NCI-H2029 (cell line): ENCODE measurements at places on chromosomes 6 and 20.

DNA sequence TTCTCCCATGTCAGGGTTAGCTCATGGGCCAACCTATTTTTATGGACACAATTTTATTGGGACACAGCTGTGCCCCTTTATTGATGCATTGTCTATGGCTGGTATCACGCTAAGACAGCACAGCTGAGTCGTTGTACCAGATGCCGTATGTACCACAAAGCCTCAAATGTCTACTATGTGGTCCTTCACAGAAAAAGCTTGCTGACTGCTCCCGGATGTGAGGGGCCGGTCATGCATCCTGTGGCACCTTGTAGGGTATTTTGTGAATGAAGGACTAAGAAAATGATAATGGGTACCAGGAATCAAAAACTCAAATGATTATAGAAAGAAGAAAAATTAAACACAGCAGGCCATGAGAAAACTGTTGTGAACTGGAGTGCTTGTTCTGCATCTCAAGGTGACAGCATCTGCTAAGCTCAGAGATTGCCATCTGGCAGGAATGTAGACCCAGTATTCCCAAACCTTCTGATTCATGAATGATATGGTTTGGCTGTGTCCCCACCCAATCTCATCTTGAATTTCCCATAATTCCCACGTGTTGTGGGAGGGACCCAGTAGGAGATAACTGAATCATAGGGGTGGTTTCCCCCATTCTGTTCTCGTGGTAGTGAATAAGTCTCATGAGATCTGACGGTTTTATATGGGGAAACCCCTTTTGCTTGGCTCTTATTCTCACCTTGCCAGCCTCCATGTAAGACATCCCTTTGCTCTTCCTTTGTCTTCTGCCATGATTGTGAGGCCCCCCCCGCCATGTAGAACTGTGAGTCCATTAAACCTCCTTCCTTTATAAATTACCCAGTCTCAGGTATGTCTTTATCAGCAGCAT lies 248.5 kb downstream of the TSHZ2 start:
- no peak for DNase-seq

DNA sequence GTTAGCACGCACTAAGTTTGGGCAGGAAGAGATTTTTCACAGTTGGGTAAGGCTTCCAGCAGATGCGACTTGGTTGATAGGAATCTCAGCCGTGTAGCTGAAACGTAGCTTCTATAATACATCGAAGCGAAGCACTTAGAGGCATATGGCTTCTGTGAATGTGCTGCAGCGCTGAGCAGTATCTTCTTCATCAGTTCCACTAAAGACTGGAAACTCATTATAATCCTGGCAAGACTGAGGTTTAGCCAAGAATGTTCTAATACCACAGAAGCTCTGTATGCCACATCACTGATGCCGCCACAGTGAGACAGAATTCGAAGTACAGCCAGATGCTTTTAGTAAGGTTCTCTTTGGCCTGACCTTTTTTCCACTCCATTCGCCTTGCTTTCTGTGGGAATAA lies 680.2 kb upstream of the AGPAT4 start:
- DNase-seq: no peak

DNA sequence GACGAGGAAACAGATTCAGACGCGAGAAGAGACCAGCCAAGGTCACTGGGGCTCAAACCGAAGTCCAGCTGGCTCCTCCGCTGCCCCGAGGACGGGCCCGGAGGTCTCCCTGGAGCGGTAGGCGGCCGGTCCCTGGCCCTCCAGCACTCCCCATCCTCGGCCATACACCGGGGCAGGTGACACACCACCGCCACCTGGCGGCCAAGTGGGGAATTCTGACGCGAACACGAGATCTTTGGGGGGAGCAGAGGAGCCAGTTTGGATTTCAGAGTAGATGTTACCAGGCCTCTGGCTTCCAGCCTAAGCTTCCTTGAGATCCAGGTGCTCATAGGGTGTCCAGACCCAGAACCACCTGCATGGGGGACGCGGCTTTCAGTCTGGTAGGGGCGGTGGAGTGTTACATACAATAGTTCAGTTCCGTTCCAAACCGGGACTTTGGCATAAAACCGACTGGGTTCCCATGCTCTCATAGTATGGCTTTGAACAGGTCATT lies 16.1 kb downstream of the BPIFB1 start:
- peak; percentile 42 for DNase-seq

DNA sequence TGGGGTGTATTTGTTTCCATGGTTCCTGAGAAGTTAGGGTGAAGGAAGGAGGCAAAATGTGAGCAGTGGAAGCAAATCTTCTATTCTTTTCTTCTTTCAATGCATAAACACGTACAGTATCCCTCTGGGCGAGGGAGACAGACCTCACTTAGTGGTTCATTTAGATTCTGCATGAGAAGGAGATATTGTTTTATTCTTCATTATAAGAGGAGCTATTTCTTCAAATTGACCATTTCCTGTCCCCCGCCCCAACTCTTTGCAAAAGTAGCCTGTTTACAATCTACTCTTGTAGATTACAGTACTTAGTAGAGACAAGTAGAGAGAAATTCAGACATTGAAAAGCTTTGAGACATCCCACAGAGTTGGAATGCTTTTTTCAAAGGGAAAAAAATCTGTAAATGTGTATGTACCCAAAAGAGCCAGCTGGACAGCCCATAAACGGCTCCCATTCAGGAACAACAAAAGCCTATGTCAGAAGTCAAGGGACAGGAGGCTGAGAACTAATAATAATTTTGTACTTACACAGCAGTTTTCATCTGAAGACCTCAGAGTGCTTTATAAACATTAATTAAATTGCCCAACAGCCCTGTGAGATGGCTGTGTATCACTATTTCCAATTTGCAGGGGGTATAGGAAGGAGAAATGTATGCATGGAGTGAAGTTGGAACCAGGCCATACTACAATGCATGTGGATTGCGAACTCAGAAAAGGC lies 23.9 kb downstream of the CD83 start:
- no peak for DNase-seq

DNA sequence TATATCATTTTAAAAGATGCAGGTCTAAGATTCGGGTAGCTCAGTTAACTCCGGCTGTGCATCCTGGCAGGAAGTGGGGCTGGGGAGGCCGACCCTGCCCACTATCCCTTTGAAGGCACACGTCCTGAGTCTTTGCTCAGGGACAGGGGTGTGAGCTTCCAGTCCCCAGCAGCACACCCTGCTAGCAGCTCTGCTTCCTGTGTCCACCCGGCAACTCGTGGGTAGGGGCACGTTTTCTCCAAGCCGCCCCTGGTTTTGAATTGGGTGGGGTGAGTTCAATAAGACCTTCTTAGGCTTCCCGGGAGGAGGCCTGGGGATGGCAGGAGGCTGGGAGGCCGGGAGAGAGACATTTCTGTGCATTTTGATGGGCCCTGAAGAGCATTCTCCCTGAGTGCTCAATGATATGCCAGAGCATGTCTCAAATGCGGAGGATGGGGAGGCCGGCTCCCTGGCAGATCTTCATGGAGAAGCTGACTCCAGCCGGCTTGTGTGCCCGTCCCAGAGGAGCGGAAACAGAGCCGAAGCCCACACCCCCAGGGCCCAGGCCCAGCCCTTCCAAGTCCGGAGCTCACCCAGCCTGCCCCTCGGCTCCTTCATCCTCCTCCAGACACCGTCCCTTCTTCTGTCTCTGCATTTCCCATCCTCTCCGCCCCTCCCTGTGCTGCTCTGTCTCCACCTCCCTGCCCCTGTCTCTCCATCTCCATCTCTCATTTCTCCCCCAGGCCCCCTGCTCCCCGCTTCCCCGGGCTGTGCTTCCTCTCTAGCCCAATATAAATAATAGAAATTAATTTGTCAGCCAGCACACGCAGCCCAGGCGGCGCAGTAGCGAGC lies 36.3 kb upstream of the ZFAND3 start:
- no peak for DNase-seq

DNA sequence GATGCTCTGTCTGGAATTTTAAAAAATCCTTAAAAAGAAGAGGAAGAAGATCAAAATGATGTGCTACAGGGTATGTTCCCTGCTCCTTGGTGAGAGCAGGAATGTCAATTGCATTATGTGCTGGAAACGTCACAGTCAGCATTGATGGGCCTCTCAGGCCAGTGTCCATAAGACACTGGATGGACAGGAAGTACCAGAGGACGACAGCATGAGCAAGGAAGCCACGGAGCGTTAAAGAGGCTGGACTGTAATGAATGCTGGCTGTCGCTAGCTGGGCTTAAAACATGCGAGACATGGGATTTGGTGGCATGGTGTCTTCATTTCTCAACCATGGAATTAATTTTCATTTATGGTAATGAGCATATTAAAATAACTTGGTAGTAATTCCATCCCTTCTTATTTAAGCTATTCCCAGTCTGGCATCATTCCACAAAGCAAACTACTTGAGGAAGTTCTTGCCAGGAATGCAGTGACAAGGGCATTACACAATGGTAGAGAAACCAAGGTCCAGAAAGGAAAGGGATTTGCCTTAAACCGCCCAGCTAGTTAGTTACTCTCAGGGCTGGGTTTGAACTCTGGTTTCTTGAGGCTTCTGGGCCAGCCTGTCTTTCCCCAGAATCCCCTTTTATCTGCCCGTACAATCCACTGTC lies 166.6 kb upstream of the SOX4 start:
- no peak for DNase-seq

GRCh38 chr6:1586256-1586655 lies 23.5 kb upstream of the FOXC1 start:
- peak; percentile 29 for DNase-seq

DNA sequence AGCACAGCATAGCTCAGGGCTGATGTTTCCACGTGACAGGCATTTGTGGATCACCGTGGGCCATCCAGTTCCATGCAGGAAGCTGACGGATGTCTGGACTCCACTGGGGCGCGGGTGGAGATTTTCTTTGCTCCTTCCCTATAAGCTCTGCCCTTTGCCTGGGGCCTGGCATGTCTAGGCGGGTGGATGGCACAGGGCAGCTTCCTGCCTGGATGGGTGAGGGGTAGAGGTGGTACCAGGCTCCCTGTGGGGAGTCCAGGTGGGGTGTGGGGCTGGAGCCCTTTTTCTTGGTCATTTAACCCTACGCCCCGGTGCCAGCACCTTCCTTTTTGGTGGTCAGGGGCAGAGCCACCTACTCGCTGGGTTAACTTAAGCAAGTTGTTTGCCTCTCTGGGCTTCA lies 10.4 kb downstream of the FAM110A start:
- no peak for DNase-seq

- no peak for DNase-seq
Measured at GRCh38 chr6:44701637-44702101, 314.2 kb downstream of the CDC5L start.

- no peak for DNase-seq
Measured at GRCh38 chr6:107793191-107793590, 30.9 kb downstream of the SCML4 start.

- no peak for DNase-seq
Measured at GRCh38 chr20:21665687-21666446, 39.6 kb upstream of the PAX1 start.

DNA sequence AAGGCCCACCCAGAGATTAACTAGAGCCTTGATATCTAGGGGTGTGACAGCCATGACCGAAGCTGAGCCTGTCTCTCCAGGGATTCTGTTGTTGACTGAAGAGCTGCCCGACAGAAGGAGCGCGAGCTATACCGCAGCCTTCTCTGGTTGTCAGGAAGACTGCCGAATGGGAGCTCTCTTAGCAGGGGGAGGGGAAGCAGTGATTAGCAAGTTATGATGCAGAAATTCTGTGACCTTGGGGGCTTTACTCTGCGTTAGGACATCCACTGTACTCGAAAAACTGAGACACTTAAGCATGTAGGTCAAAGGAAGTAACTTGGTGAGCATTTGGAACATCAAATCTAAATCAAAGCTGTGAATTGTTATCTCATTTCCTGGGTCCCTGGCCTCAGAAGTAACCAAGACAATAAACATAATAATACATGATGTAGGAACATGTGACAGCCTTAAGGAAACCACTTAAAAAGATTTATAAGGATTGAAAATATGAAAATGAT lies 84.7 kb downstream of the MAP3K4 start:
- DNase-seq: no peak

DNA sequence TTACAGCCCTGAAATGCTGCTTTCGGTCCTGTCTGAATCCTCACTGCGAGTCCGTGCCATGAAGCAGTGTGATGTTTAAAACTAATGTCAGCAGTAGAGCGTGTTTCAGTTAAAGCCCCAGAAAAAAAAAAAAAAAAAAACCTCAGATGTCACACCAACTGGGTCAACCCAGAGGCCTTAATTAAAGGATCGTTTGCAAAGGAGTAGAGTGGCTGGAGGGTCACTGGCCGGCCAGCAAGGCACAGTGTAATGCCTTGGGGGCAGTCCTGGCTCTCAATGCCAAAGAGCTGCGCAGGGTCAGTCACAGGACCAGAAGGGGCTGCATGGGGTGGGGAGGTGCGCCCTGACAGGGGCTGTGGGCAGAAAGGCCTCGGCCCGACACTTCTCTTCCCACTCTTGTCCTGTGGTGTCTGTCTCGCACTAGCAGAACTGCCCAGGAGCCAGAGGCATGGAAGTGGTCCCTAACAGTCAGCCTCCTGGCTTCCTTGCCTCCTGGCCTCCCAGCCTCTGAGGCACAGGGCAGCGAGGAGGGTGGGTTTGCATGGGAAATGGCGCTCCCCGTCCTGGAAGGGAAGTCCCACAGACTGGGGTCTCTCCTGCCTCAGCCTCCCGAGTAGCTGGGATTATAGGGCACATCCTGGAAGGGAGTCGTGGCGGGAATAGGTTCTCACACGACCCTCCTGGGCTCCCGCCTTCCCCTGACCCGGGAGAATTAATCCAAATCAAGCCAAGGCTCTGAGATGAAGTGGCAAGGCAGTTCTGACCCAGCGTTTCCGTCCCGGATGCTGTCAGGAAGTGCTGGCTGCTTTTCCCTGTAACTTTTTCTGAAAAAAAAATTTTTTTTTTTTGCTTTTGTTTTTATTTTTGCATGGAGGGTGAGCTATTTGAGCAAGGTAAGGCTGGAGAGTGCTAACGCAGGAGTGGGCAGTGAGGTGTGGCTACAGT lies 53.7 kb upstream of the MPC1 start:
- no peak for DNase-seq

- DNase-seq: no peak
Measured at GRCh38 chr20:64160118-64160517, 4.1 kb upstream of the MYT1 start.

DNA sequence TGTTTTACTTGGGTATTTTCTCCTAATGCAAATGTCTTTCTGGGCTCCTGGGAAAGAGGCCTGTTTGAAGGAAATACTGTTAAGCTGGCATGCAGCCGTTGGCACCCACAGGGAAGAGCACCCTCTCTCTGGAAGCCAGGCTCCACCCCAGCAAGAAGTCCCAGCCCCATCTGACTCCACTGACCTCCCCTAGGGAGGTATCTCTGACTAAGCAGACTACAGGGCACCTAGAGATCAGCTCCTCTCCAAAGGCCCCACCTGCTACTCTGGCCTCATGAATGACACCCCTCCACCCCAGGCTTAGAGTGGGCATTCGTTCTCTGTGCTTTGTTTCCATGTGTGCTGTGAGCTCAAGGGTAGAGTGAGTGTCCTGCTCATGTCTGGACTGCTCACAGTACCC lies 6.4 kb upstream of the MDGA1 start:
- DNase-seq: no peak

GRCh38 chr6:21946298-21946783 lies 350.5 kb downstream of the PRL start:
- DNase-seq: peak; percentile 10

DNA sequence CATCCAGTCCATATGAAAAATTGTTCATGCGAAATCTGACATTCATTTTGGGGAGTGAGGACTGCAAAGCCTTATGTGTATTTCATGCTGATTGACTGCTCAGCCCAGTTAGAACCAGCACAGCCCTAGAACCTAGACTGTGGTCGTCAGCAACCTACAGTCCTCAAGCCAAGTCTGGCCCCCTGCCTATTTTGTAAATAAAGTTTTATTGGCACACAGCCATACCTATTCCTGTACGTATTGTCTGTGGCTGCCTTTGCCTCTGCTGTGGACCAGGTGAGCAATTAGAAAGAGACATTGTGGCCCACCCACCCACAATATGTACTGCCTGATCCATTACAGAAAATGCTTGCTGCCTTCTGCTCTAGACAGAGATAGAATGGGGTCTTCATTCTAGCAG lies 391.0 kb downstream of the TAF4 start:
- DNase-seq: no peak
